BJ (cell line): ENCODE measurements at places on chromosomes 1 and 21.

GRCh38 chr1:210883821-210884220 lies 250.1 kb downstream of the KCNH1 start:
- peak; percentile 41 for DNase-seq

- no peak for DNase-seq
Observed at GRCh38 chr1:111203681-111204200, 3.3 kb upstream of the DENND2D start.

DNA sequence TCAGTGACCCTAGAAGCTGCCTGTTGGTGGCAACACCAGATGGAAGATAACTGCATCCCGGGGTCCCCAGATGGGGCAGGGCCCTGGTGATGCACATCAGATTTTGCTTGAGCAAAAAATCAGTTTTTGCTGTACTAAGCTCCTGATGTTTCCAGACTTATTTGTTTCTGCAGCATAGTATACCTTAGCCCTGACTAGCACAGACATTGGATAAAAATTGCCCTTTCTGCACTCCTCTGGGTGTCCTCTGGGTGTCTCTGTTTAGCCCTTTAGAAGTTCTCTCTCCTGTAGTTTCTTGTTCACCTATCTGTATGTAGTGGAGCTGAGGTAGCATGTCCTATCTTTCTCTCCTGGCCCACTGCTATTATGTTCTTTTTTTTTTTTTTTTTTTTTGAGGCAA lies 30.3 kb upstream of the PLA2G2C start:
- no peak for DNase-seq

GRCh38 chr1:46173361-46173856 lies 1.5 kb upstream of the TSPAN1 start:
- no peak for DNase-seq

DNA sequence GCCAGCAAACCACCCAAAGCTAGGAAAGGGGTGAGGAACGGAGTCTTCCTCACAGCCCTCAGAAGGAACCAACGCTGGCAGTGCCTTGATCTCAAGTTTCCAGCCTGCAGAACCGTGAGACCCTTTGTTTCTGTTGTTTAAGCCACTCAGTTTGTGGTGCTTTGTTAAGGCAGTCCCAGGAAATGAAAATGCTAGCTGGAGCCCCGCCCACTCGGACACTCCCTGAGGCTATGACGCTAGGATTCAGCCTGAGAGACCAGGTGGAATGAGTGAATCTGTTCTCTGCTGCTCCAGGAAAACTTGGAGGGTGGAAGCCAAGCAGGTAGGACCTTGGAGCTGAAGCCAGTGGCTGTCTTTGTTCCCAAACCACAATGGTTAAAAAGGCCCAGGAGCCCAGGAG lies 196.5 kb upstream of the POU3F1 start:
- no peak for DNase-seq

- DNase-seq, result no peak
Observed at GRCh38 chr21:35252831-35253230, 203.7 kb upstream of the RUNX1 start.

DNA sequence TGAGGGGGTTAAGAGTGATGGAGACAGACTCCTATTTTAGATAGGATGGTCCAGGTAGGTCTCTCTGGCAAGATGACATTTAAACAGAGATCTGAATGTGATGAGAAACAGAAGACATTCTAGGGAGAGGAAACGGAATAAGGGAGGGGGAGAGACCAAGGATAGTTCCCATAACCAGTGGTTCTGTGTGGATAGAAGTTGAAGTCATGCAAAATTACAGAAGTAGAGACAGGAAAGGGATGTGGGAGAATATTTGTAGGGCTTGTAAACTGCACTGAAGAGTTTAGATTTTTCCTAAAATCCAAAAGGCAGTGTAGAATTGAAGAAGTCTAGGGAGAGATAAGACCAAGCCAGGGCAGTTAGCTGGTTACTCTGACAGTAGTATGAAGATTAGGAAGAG lies 200.6 kb downstream of the GRIK1 start:
- DNase-seq, result no peak

DNA sequence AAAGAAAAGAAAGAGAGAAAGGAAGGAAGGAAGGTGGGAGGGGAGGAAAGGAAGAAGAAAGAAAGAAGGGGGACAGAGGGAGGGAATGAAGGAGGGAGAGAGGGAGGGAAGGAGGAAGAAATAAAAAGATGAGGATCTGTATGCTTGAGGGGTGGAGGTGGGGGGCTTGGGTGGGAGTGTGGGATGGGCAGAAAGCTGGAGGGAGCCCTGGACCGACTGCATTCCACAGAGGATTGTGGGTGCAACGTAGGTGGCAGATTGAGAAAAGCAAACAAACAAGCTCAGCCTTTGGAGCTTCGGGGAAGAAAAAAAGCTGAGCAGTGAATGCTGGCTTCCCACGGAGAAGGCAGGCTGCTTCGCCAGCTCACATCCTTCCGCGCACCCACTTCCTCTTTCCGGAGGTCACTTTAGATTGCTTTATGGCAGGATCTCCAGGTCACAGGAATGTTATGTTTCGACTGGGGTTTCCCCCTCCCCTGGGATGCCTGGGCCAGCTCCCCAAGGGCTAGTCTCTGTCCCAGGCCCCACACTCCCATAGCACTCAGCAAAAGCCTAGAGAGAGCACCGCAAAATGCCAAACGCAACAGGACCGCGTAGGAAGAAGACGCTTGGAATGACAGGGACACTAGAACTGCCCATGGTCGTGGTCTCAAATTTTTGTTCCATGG lies 20.7 kb upstream of the LGALS8 start:
- DNase-seq, result peak; percentile 20

DNA sequence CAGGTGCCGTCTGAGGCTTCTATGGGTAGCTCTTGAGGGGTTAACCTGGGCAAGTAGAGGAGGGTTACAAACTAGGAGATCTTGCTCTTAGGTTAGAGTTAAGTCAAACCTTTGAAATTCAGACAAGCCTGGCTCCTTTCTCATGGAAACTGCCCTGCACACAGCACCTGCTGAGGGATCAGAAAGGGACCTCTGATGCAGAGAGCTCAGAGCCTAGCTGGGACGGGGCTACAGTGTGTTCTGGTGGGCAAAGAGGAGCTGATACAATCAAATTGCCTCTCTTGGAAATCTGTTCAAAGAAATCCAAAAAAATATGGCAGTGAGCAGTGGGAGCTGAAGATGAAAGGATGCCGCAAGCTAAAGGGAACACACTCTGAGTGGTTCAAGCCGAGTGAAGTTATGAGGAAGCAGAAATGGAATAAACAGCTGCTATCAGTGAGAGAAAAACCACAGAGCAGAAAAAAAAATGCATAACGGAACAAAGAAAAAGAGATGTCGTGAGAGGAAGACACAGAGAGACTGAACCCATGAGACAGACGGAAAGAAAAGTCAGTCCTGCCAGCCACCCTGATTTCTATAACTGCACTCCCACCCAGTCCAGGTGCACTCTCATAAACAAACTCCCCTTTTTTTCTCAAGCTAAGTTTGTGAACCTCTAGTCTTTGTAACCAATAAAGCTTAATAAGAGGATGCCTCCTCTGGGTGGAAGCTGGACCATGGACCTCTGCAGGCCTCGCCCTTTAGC lies 26.6 kb downstream of the PAFAH2 start:
- DNase-seq, result no peak

DNA sequence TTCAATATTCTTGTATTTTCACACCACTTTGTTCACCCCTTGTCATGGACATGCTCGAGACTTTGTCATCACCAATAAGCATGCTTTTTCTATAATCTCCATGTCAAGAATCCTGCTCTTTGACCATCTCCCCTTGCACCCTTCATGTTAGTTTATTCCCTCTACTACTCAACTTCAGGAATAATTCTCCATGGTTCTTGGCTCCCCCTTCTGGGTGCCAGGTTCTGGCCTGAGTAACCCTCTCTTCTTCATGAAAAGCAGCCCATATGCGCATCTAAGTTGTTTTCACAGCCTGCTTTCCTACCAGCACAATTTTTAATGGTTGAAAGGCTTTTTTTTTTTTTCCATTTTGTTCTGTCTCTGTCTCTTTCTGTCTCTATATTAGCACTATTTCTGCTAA lies 160.7 kb downstream of the LEPR start:
- no peak for DNase-seq

DNA sequence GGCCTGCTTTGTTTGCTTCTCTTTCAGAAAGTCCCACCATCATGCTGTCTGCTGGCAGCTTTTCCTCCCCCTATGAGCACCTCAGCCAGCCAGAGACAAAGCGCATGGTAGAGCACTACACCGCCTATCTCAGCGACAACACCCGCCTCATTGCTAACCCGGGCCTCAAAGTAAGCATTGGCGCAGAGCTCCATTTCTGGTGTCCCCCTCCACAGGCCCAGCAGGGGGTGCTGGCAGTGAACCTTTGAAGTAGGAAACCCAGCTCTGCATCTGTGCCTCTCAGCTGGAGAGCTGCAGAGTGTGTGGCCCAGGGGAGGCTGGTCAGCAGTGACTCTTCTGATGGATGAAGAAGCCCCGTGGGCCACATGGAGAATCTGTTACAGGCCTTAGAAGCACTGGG lies 81.2 kb upstream of the RAVER2 start:
- no peak for DNase-seq

DNA sequence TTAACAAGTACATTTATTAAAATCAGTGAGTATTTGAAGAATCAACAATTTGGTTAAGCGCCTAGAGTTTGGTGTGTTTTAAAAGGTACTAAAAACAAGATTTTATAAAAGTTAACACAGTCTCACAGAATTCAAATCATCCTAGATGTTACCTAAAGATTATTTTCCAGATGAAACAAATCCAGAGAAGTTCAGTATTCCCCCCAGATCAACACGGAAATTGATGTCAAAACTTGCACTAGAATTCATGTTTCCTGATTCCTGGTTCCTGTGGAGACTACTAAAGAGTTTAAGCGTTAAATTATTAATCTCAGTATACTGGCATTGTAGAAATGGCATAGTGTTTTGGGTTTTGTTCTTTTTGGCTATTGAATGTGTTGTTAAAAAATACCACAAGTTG lies 1.4 kb downstream of the PTBP2 start:
- no peak for DNase-seq

DNA sequence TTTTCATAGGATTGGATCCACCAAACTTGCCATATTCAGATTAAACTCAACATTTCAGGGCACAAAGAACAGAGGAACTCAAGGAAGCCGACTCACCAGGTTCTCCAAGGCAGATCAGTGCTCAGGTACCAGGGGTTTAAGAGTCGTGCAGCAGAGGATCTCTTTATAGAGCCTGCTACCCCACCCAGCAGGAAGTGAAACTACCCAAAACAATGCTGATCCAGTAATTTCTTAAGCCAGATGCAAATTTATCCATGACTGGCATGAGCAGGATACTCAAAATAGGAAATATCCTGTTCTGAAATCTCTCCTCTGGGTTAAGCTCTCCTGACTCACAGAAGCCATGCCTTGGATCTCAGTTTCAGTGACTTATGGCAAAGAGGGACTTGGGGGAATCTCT lies at the start of gene SPRR2A:
Gene SPRR2A, minus strand, starts transcription at position 138 of the 400 bp plus-strand sequence. CDS start 777 bp downstream, outside the sequence.
- no peak for DNase-seq

- no peak for DNase-seq
Observed at GRCh38 chr21:43961382-43961909, 50.7 kb upstream of the TRAPPC10 start.

- no peak for DNase-seq
Observed at GRCh38 chr1:206953626-206954025, 7.4 kb upstream of the PIGR start.

DNA sequence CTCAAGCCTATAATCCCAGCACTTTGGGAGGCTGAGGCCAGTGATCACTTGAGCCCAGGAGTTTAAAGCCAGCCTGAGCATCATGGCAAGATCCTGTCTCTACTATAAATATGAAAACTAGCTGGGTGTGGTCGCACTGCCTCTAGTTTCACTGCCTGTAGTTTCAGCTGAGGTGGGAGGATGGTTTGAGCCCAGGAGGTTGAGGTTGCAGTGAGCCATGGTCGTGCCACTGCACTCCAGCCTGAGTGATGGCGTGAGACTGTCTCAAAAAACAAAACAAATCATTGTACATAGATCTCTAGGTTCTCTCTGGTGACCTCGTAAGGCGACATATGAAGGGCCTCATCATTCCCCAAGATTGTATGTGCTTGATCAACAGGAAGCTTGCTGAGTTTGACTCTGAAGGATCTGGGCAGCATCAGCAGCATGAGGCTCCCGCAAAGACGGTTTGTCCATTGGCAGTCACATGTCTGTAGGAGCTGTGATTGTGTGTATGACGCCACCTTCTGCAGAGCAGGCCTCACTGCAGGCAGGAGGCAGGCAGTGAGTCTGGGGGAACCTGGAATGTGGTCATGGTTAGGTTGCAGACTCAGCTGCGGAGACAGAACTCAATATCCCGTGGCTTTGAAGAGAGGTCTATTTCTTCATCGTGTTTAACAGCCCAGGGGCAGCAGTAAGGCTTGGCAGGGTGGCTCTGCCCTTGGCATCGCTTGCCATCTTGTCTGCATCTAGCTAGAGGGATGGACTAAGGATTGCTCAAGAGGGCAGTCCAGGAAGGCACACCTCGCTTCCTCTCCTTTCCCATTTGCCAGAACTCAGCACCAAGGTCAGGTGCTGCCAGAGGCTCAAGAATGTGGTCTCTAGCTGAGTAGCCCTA lies 14.0 kb downstream of the ATP5PO start:
- DNase-seq, result no peak

- DNase-seq, result no peak
Observed at GRCh38 chr1:78427506-78427905, 63.3 kb upstream of the PTGFR start.

DNA sequence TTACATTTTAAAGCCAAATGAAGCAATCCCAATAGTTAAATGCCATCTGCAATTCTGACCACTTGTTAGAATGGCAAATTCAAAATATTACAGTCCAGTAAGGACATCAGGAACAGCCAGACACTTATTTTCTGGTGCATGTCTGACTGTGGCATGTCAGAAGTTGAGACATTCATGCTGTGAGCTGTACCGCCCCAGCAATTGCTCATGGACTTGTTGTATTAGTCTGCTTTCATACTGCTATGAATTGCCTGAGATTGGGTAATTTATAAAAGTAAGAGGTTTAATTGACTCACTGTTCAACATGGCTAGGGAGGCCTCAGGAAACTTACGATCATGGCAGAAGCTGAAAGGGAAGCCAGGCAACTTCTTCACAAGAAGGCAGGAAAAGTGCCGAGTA lies 19.1 kb downstream of the DDAH1 start:
- no peak for DNase-seq

- no peak for DNase-seq
Observed at GRCh38 chr1:67110352-67110751, 24.4 kb downstream of the C1orf141 start.

DNA sequence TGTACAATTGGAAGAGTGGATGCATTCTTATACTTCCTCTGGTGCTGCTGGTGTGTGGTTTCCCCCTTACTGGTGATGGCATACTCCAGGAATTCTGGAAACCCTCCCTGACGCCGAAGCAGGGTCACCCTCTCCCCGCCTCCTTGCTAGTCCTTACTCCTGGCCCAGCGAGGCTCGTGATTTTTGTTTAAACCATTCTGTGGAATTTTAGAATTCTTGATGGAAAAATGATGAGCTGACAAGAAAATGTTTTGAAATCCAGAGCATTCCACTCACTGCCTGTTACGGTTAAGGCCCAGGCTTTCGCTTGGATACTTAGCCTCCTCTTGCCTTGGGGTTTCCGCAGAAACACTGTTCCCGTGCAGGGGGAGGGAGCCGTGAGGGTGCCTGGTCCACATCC lies 41.1 kb downstream of the IL6R start:
- peak; percentile 93 for DNase-seq
